ENCODE measurements at places on chromosomes 2 and 18. TPM values are rescaled to one million over a fixed set of nuclear protein-coding genes. Genes with fewer than 3 reads are reported as not detected.

Gene FEV
- not detected for total RNA-seq

Gene ADGRF3
- not detected for total RNA-seq

Gene SLC9A4
- total RNA-seq: 0.07 TPM

Gene SS18
- total RNA-seq: 60.0 TPM

Gene HOXD10
- total RNA-seq: not detected

Gene ARHGEF33
- 0.30 TPM for total RNA-seq

Gene NIF3L1
- 44.7 TPM for total RNA-seq

Gene SERTAD2
- 80.1 TPM for total RNA-seq

Gene CDK15
- total RNA-seq: not detected

Gene UCN
- 8.0 TPM for total RNA-seq

Gene CD8B2
- total RNA-seq: not detected

Gene SPHKAP
- total RNA-seq: not detected

Gene OR6B2
- not detected for total RNA-seq

Gene ACVR1C
- total RNA-seq: 1.2 TPM

Gene SPAG16
- 0.30 TPM for total RNA-seq

Gene GFPT1
- 62.4 TPM for total RNA-seq

Gene SERPINB10
- total RNA-seq: not detected

Gene SLC40A1
- 1.5 TPM for total RNA-seq
